NCI-H524 (cell line): ENCODE measurements at places on chromosomes 1 and 21.

- no peak for DNase-seq
Measured at GRCh38 chr1:182350839-182351238, 40.8 kb downstream of the GLUL start.

- DNase-seq = no peak
Measured at GRCh38 chr1:68644504-68644903, 147.6 kb upstream of the DEPDC1 start.

DNA sequence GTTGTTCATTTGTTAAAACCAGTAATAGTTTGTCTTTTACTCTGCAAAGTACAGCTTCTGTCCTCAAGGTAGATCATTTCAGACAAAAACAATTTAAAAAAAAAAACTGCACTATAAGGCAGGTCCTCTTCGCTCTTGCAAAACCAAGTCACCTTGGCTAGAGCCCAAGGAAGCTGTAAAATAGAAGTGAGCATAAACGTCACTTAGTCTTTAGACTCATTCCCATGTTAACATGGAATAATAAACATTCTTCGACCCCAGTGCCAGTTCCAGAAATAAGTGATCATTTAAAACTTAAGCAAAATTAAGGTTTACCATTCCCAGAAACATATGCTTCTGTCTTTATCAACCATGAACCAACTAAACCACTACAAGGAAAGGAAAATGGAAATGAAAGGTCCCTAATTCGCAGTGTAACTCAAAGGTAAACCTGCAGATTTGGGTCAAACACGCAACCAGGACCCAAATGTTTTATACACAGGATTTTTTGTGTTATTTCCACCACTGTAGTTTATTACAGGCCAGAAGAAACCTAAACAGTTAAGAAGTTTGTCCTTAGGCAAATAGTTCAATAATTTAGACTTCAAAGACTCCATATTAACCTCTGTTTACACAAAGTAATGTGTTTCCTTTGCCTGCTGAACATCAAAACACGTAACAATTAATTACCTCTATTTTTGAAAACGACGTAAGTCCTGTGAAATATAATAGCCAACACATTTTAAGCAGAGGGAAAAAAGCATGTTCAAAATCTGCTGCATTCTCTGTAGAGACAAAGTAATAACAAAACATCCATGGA is 54.6 kb downstream of the TGFBR3 start:
- DNase-seq = no peak

- no peak for DNase-seq
Measured at GRCh38 chr21:41213021-41213420, 45.1 kb downstream of the BACE2 start.

GRCh38 chr1:111234258-111234657 is 6.7 kb downstream of the CHI3L2 start:
- DNase-seq = no peak
